ENCODE measurements at places on chromosomes 5 and 9.

- no peak for DNase-seq
Measured at GRCh38 chr5:67677422-67677970, 480.9 kb upstream of the CD180 start.

- DNase-seq = no peak
Measured at GRCh38 chr5:4198461-4198860, 602.8 kb downstream of the IRX1 start.

DNA sequence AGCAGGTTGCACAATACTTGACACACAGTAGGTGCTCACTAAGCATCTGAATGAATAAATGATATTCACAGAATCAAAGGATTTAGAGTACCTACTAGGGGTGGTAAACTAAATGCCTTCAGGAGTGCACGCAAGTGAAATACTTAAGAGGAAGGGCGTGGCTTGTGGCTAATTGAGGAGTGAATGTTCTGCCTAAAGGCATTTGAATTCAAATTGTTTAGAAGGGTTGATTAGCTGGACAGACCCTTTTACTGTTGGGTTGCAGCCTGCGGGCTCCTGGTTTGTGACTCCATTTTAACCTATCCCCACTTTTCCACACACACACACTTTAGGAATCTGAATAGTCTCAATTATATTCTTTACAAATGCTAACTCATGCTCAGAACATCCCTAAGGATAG lies 63.1 kb downstream of the PPP2R2B start:
- no peak for DNase-seq

DNA sequence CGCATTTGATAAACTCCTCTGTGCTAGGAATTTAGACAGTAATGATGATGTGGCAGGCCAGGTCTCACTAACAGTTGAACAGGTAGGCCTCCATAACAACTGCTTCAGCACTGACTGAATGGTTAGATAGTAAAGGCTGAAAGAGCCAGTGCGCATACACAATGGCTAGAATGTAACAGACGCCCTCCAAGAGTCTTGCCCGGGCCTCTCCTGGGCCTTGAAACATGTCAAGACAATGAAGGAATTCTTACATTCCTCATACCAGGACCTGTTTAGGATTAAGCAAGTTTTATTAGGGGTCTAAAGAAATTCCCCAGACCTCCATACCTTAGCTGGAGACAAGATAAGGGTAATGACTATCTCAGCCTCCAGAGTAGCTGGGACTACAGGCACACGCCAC lies 6.7 kb upstream of the BICD2 start:
- DNase-seq = no peak

- DNase-seq = no peak
Measured at GRCh38 chr9:104984121-104984520, 56.2 kb upstream of the ABCA1 start.

DNA sequence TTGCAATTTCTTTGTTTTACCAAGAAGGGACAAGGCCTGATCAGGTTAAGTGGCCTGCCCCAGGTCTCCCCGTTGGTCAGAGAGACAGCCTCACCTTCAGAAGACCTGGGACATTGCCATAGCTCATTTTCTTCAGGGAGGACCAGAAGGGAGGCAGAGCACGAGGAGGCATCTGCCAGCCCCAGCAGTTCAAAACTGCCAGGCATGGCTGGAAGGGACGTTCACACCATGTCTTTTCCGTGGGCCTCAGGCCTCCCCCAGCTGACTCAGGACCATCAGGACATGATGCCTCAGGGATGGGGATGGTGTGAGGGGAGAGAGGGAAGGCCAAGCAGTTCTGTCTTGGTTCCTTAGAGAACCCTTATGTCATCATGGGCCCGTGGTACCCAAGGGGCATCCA lies 16.5 kb downstream of the IGIP start:
- no peak for DNase-seq
